HepG2 (cell line): ENCODE measurements at places on chromosomes 3 and 15. TPM values are rescaled to one million over a fixed set of nuclear protein-coding genes. Genes with fewer than 3 reads are reported as not detected.

The MEIS2 gene
- 9.4 and 10.7 TPM in 2 replicates for polyA plus RNA-seq

DNA sequence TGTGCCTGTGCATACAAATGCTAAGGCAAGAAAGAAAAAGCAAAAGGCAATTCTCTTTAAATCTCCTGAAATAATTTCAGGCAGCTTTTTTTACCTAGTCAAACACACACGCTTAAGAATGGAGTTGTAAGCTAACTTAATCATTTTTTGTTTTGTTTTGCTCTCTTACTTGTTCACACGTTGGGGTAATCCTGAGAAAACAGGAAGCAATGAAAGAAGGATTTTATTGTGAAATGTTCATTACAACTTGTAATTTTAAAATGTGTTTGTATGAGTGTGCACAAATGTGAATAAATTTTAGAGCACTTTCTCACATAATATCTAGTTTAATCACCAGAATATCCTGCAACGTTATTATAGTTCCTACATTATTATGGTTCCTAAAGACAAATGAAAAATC lies 263.8 kb downstream of the LPP start:
- 0 out of 2 replicates have a peak, but pooled peaks cover 1% of the 10 kb centered on the region for H3K36me3 ChIP-seq
- DNase-seq = no peak
- H3K4me1 ChIP-seq = no peaks in the 10 kb centered on the region; the same call in 1 of the 2 replicates
- H3K27me3 ChIP-seq = no peaks in the 10 kb centered on the region; the same call in 1 of the 2 replicates

The CCR8 gene
- polyA plus RNA-seq = not detected in 2 replicates

The RTP4 gene
- polyA plus RNA-seq = 0.08 and 0.11 TPM in 2 replicates

- no peak overlapping the region for H3K27ac ChIP-seq
- no peaks in the 10 kb centered on the region for H3K36me3 ChIP-seq
- no peak overlapping the region for H3K4me3 ChIP-seq
- DNase-seq = no peak
- H3K4me1 ChIP-seq = no peaks in the 10 kb centered on the region
Measured at GRCh38 chr3:179181021-179181472, 32.9 kb downstream of the PIK3CA start.
